GM19239 (cell line): ENCODE measurements at places on chromosomes 16 and 17.

DNA sequence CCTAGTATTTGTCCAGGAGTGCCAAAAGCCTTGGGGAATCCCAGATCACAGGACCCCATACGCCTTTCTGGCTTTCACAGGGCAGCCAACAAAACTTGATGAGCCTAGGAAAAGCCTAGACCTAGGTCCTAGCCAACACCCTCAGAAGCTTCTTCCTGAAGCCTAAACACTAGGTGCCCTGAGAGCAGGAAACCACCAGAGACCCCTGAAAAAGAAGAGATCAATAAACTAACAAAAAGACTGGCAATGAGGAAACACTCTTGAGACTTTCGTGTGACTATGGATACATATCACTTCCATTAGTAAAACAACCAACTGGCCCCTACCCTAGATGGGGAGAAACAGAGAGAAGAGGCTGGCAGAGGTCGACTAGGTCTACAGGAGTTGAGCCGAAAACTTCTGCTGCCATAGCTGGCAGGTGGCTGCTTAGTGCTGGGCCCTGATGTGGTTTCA lies 1.2 kb downstream of the ORMDL3 start:
- DNase-seq = peak; percentile 36

DNA sequence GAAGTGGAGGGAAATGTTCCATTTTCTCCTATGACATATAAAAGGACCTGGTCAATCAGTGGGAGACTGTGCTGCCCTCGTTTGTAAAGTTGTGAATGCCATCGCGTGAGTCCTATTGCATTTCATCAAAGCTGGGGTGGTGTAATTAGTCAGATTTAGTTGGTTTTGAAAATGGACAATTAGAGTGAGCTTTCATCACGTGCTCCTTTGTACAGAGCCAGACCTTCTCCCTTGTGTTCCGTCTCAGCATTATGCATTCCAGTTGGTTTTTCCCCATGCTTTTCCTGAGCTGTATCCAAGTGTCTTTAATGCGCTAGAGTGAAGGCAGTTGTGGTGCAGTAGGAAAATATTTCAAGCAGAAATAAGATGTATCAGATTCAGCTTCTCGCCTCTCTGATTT lies 10.4 kb downstream of the SEC14L1 start:
- no peak for DNase-seq

DNA sequence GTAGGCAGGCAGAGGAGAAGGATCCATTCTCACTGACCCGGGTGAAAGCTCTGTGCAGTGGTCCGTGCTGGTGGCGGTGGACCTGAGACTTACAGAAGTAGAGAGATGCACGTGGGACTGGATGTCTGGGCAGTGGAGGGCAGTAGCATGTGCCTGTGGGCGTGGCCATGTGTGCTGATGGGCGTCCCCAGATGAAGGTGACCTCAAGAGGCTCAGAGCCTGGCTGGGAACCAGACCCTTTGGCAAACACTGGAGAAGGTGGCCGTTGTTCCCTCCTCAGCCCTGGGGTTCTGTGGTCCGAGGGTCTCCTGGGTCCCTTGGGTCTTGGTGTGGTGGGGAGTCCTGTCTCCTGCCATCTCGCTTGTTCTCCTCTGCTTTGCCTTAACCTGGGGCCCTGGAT lies 15.6 kb downstream of the WSCD1 start:
- DNase-seq = no peak

GRCh38 chr17:62024866-62025265 lies 40.2 kb downstream of the MED13 start:
- DNase-seq = no peak

DNA sequence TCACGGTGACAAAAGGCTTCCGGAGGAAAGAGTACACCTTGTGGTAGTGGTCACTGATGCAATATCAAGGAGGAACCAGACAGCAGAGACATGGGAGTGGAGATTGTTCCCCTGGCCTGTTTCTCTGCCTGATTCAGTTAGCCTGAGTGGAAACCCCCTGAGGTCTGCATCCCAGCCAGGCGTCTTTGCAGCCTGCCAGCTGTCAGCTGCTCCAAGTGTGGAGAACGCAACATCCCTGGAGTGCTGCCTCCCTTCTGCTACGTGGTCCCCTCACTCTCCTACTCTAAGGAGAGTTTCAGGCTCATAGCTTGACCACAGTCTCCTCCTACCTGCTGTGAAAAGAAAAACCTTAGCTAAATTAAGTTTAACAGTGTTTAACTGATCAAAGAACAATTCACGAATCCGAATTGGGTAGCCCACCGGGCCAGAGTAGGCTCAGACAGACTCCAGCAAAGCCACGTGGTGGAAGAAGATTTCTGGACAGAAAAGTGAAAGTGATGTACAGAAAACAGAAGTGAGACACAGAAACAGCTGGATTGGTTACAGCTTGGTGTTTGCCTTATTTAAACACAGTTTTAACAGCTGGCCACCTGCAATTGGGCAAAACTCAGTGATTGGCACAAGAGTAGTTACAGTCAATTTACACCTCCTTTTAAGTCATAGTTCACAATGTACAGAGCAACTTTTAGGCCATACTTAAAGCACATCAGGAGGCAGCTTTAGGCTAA lies 188.6 kb downstream of the DNAH9 start:
- DNase-seq = no peak

- DNase-seq = no peak
These were observed 243.1 kb downstream of the SEC14L1 start for GRCh38 chr17:77383613-77384608.

DNA sequence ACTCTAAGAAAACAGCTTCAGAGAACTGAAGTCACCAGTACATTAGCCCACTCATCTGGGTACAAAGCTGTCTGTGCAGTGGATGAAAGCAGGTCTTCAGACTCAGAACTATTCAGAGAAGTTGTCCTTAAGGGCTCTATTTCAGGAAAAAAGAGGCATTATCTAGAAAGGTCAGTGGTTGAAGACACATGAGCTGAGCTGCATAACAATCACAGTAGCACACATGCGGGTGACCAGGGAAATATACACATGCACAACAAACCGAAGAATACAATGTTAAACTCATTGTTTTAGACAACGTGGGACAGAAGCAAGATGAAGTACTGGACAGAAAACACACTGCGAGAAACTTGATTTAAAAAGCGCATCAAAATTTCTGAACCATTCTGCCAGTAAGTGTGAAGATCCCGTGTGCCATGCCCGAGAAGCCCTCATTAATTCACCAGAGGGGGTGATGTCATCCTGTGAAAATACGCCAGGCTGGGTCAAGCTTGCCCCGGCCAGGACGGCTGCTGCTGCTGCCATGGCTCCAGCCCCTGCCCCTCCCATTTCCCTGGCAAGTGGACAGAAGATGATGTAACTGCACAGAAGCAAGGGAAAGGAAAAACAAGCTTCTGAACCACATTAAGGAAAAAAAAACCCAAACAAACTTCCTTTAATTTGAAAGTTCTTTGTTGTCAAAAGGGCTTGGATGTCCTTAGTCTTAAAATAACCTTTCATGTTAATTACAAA lies 10.1 kb downstream of the DYNC1LI2 start:
- no peak for DNase-seq
